ENCODE measurements at places on chromosomes 3 and 15.

- no peak for DNase-seq
Observed at GRCh38 chr3:124731760-124732159, 1.5 kb downstream of the UMPS start.

GRCh38 chr3:188539631-188540194 lies 385.8 kb downstream of the LPP start:
- DNase-seq, result no peak

DNA sequence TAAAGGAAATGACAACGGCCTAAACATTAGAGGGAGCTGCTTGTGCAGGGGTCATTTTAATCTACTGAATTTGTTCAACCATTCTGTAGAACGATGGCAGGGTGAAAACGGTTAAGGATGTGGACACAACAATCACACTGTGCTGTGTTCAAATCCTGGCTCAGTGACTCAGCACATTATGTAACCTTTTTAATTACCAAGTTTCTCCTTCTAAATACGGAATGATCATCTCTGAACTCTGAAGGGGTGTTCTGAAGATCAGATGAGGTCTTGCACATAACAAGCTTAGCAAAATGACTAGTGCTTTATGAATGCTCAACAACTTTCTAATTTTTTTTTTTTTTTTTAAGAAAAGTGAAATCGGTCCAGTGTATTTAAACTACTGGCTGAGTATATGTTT lies 592.8 kb downstream of the FOXP1 start:
- DNase-seq, result peak; percentile 51

GRCh38 chr3:101571028-101571895 lies 2.7 kb upstream of the PCNP start:
- DNase-seq, result no peak

DNA sequence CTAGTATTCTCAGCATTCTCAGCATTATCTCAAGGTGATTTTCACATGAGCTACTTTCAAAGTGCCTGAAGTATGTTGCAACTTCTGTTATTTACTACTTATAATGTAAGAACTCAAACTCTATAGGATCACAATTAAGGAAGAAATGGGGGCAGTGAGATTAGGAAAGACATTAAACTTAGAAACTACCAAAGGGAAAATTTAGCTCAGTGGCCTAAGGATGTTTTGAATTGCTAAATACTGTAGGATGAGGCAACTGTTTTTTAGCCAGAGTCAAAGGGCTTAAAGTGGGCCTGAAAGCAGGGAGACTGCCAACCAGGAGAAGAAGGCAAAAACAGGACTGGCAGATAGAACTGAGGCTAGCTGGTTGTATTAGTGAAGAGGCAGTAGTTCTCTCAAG lies 55.5 kb upstream of the MBNL1 start:
- DNase-seq, result no peak

DNA sequence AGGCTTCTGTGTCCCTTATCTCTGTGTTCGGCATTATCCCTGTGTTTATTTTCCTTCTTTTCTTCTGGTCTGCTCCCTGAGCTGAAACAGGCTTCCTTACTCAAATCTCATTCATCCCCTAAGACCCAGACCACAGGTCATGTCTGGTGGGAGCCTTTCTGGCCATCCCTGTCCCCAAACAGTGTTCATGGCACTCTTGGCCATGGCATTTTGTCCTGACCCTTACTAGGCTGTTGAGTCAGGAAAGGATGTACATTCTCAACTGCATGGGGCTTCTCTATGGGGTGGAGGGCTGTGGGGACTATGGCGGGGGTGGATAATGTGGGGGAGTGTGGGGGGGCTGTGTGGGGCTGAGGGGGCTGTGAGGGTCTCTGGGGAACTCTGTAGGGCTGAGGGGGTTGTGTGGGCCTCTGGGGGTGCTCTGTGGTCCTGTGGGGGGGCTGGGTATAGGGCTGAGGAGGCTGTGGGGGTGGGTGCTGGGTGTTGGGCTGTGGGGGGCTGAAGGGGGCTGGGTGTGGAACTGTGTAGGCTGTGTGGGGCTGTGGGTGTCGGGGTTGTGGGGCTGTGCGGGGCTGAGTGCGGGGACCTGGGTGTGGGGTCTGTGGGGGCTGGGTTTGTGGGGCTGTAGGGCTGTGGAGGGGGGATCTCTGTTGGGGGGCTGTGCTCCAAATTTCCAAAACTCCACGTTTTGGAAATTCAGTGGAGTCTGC lies 64.3 kb downstream of the KLF13 start:
- no peak for DNase-seq

- DNase-seq, result no peak
Observed at GRCh38 chr3:156299569-156299968, 179.2 kb downstream of the KCNAB1 start.

DNA sequence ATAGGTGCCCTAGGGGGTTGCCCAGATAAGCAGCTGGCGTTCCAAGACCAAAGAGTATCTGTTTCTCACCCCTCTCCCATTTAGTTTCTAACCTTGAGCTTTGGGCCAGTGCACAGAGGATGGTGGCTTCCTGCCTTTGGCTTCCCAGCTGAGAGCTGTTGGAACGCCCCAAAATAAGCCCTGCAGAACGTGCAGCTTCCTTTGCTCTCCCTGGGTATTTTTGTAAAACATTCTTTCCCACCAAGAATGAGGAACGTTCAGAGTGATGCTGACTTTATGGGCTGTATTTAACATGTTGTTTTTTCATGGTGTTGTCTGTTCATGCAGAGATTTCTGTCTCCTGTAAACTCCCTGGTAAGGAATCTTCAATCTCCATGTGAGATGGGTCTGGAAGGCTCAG lies 63.8 kb downstream of the LPP start:
- DNase-seq, result no peak

- no peak for DNase-seq
Observed at GRCh38 chr3:194970066-194970465, 284.4 kb downstream of the FAM43A start.

GRCh38 chr3:148036331-148036876 lies 627.2 kb downstream of the ZIC1 start:
- peak; percentile 48 for DNase-seq

All from fibroblast of mammary gland (primary cell).